Glomerular endothelial cell (primary cell): ENCODE measurements at places on chromosomes 5 and 9. TPM values are rescaled to one million over a fixed set of nuclear protein-coding genes. Genes with fewer than 3 reads are reported as not detected.

DNA sequence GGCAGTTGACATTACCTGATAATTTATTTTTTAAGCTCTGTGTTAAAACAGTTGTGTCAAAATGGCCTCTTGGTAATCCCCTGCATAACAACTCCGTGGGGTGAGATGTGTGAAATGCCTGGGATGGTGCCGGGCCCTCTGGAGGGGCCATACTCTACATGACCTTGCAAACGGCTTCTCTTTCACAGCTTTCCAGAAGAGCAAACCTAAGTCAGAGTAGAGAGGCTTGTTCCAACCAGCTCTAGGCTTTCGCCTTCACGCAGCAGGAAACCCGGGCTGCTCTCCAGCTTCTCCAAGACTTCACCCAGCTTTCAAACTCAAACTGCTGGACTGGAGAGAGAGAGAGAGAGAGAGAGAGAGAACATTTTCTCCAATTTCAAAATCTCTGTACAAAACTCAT is 120.1 kb downstream of the SNX18 start:
- no peak for DNase-seq

DNA sequence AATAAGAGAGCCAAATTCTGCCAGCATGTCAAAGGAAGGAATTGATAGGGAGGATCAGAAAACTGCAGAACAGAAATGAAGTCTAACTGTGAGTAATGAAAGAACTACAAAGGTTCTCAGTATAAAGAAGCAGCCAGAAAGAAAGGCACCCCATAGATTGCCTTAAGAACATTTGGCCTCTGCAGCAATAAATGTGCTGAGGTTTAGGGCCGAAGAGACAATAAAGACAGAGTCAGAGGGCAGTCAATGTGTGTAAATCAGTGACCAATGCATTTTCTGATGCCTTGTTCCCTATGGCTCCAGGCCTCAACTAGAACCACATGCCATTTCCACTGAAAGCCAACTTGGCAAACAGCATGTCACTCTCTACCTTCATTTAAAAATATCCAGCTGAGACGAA is 281.0 kb downstream of the HINT1 start:
- DNase-seq, result no peak

DNA sequence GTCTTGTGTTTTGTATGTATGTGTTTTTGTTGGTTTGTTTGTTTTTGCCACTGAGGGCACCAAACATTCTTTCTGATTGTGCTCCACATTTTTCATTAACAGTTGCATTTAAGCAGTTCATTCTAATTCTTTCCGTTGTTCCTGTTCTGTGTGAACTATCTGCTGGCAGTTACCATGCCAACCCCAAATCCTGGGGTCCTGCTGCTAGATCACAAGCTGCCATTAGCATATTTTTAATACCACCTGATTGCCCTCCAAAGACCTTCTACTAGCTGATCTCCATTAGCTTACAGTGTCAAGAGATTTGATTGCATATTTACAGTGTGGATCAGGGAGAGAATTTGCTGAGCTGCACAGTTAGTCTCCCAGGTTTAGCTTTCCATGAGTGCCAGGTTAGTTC is 40.6 kb upstream of the STARD4 start:
- DNase-seq, result no peak

DNA sequence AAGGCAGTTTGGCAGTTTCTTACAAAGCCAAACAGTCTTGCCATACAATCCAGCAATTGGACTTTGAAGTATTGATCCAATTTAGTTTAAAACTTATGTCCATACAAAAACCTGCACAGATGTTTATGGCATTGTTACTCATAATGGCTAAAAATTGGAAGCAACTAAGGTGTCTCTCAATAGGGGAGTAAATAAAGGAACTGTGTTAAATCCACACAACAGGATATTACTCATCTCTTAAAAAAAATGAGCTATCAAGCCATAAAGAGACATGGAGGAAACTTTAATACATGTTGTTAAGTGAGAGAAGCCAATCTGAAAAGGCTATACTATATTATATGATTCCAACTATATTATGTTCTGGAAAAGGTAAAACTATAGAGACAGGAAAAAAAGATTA is 313.6 kb upstream of the CD180 start:
- DNase-seq, result no peak

GRCh38 chr5:130995254-130995515 is 169.9 kb downstream of the HINT1 start:
- DNase-seq, result no peak

GRCh38 chr9:72156586-72156985 is 7.3 kb downstream of the GDA start:
- no peak for DNase-seq

- no peak for DNase-seq
Observed at GRCh38 chr9:77432053-77432452, 216.1 kb downstream of the GNA14 start.

DNA sequence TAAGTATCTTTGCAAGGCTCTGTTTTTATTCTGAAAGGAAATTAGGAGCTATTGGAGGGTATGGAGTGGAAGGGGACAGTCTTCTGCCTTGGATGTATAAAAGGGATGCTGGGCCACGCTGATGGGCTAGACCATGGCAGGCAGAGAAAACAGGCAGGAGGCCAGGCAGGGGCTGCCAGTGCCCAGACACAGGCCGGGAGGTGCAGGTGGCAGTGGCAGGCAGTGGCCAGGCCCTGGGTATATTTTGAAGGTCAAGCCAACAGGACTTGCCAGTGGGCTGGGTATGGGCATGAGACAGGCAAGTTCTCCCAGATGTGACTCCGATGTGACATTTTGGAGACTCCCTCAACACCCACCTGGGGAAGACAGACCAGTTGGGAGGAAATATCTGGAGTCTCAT is 131.9 kb downstream of the KCNIP1 start:
- no peak for DNase-seq

DNA sequence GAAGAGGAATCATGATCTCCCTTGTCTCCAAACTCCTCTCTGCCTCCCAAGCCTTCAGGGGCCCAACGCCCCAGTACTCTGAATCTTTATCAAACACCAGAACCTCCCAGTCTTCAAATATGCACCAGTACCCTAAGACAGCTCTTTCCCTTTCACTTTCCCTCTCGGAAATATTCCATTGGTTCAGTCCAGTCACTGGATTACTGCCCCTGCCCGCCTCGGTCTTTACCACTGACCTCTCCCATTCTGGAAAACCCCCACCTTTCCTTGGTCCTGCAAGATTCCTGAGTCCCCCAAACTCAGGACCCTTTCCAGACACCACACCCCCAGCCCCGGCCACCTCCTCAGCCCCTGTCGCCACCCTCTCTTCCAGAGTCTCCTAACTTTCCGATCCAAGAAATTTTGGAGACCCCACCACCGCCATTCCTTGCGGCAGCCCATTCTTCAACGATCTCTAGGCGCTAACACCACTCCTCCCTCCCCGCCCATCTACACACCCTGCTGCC is 674 bp downstream of the C5orf15 start:
- no peak for DNase-seq

DNA sequence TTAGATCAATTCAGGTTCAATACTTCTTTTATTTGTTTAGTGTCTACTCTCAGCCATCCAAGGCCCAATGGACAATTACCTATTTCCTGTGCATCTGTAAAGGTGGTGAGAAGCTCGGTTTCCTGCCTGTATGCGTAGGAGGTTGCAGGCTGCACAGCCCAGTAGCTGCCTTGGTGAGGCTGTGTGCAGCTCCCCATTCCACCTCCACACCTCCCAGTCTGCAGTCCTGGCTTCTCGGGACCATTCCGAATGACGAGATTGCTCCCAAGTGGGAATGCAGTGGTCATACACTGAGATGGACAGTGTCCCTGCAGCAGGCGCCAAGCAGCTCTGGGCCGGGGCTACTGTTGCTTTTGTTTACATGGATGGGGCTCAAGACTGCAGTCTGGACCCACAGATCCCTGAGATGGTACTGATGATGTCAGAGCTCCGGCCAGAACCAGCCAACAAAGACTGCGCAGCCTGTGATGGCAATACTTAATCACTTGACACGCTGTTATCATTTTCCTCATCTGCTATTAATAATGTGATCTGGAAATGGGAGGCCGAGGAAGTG is 206.1 kb upstream of the IRX1 start:
- DNase-seq, result no peak

DNA sequence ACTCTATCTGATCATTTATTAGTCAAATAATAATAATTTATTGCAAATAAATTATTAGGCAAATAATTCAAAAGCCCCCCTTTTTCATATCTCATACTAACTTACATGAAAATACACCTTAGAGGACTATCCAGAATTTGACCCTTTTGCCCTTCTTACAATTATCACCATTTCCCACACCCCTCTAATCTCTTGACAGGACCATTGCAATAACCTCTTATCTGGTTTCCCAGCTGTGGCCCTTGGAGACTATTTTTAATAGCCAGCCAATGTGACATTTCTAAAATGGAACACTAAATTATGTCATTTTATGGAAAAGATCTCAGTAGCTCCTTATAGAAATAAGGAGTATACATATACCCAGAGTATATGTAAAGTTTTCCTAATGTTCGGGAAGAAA is 588.4 kb upstream of the COX7C start:
- no peak for DNase-seq

GRCh38 chr5:125552486-125552885 is 806.0 kb upstream of the ZNF608 start:
- no peak for DNase-seq

The TMEM174 gene
- not detected in 2 replicates for total RNA-seq

The ARHGEF28 gene
- 83.0 and 143 TPM in 2 replicates for total RNA-seq

The MAMDC2 gene
- total RNA-seq, result 8.1 and 16.0 TPM in 2 replicates

The SLC6A3 gene
- total RNA-seq, result not detected in 2 replicates

The TAF11L10 gene
- total RNA-seq, result not detected in 2 replicates

The ADAMTS13 gene
- total RNA-seq, result 3.3 and 3.6 TPM in 2 replicates
